Activated T-cell treated with anti-CD3 and anti-CD28 coated beads, Interleukin-2, amount 50 U/mL, for 24 hours (primary cell): ENCODE measurements at places on chromosomes 7 and 10.

GRCh38 chr7:18125476-18125875 lies 97.8 kb upstream of the PRPS1L1 start:
- no peak for DNase-seq

GRCh38 chr10:102965311-102965851 lies 47.3 kb downstream of the CNNM2 start:
- no peak for DNase-seq

GRCh38 chr10:8275911-8276310 lies 221.4 kb downstream of the GATA3 start:
- DNase-seq = no peak

DNA sequence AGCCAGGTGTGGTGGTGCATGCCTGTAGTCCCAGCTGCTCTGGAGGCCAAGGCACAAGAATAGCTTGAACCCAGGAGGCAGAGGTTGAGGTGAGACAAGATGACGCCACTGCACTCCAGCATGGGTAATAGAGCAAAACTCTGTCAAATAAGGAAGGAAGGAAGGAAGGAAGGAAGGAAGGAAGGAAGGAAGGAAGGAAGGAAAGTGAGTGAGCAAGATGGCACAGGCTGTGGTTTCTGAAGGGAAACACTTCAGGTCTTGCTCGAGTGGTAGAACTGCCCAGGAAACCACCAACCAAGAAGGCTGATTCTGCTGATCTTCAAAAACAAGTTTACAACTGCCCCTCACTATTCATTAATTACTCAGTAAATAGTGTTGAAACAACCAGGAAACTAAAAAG lies 45.2 kb downstream of the EZH2 start:
- no peak for DNase-seq

- DNase-seq = no peak
These were observed 97.2 kb downstream of the EBF3 start for GRCh38 chr10:129866894-129867293.

GRCh38 chr10:69908124-69908523 lies 106.4 kb downstream of the COL13A1 start:
- no peak for DNase-seq

DNA sequence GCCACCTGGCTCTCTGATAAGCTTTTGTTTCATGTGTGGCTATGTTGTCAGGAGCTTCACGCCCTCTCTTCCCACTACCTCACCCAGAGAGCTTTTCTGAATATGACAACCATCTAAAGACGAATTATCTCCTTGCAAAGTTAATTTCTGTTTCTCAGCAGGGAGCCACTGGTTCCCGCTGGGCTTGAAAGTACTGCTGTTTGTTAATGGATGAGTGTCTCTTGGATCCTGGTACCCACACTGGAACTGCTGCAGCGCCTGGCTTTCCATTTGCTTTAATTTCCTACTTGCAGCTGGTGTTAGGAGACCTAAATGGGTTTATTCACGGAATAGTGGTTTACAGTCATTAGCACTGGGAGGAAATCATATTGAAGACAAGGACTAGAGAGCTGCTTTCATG lies 267.9 kb upstream of the LRGUK start:
- no peak for DNase-seq
